ENCODE measurements at places on chromosomes 5 and 9.

DNA sequence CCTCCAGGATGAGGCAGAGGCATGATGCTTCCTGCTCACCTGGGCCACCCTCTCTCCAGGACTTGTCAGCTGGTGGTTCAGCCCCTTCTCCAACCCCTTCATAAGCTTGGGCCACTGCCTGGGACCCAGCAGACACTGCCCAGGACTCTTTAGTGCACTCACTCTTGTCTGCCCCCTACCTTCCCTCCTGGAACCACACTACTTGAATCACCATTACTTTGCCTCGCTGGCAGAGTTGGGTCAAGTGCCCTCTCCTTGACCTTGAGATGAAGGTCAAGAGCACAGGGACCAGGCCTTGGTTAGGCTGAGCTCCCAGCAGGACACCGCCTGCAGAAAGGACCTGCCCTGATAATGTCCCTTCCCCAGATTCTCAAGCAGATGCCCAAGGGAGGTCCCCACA is 8.5 kb upstream of the ENDOG start:
- DNase-seq = no peak

- DNase-seq = no peak
These were observed 47.9 kb upstream of the ST8SIA4 start for GRCh38 chr5:100950985-100951384.

GRCh38 chr5:68339921-68340321 is 124.4 kb downstream of the PIK3R1 start:
- DNase-seq = no peak

- no peak for DNase-seq
These were observed 81.6 kb downstream of the NDUFS4 start for GRCh38 chr5:53642061-53642460.

GRCh38 chr9:132978451-132979131 is at the start of gene GFI1B:
TSS of gene GFI1B (plus strand) at chr9:132978694. CDS start at chr9:132986679, 7,985 bp downstream.
- DNase-seq = no peak
